CD4-positive, alpha-beta T cell treated with Interleukin-4 for 4 hours (primary cell): ENCODE measurements at places on chromosomes 6 and 20.

DNA sequence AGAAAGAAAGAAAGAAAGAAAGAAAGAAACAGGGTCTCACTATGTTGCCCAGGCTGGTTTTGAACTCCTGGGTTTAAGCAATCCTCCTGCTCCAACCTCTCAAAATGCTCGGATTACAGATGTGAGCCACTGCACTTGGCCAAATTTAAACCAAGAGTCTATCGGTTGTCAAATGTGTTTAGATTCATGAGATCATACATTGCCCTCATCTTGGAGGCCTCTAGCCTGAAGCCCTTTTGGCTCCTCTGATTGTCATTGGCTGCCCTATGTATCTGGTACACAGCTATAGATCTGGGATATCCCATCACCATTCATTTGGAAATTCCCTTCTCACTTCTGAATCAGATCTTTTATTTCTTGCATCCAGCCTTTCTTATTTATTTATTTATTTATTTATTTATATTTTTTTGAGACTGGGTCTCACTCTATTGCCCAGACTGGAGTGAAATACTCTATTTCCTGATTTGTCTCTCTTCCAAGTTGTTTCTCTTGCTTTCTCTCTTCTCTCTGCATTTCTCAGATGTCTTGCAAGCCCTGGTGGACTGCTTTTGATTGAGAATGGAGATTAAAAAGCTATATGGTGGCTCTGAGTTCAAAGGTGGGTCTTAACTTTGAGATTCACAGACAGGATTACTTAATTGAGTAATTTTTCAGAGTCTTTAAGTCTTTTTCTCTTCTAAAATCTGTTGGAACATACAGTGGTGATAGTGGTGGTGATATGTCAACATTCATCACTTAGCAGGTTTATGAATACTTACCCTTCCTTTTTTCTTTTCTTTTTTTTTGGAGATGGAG is 121.9 kb downstream of the GJA1 start:
- DNase-seq: no peak

GRCh38 chr6:169899481-169900145 is 148.2 kb downstream of the ERMARD start:
- DNase-seq: no peak

GRCh38 chr6:40706178-40706577 is 119.0 kb upstream of the LRFN2 start:
- no peak for DNase-seq

DNA sequence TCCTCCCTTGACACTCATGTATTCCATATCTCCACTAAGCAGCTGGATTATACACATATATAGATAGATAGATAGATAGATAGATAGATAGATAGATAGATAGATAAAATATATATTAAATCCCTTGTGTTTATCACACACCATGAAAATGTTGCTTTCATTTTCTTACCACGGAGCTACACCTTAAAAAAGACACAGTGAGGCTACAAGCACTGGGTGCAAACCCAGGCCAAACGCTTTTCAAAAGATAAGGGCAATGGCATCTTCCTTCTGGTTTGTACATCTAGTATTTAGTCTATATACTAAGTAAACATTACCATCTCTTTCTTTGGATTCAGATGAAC is 377.1 kb downstream of the ESR1 start:
- DNase-seq: no peak

GRCh38 chr20:48652961-48653705 is 174.7 kb downstream of the PREX1 start:
- no peak for DNase-seq
